Right hindlimb (tissue), 1 donor: ENCODE measurements at places on chromosomes 2 and 18.
A peak's percentile ranks its signal among the peaks of the same experiment; 100 is the strongest.

DNA sequence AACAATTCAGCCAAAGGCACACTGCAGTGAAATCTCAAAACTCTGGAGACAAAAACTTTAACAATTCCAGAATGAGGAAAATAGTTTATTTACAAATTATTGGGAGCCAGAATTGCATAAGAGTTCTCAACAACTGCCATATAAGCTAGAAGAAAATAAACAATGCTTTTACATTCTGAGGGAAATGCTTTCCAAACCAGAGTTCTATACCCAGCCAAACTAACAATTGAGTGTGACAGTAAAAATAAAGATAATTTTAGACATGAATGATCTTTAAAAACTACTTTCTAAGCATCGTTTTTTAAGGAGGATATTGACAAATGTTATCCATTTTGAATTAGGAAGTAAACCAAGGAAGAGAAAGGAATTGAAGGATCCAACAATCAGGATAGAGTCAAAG, 271.4 kb downstream of the DYSF start:
- DNase-seq, result no peak

- no peak for DNase-seq
These were observed 746.1 kb downstream of the LRP1B start for GRCh38 chr2:141384676-141385075.

GRCh38 chr18:73990258-73990657, 157.4 kb downstream of the FBXO15 start:
- no peak for DNase-seq

DNA sequence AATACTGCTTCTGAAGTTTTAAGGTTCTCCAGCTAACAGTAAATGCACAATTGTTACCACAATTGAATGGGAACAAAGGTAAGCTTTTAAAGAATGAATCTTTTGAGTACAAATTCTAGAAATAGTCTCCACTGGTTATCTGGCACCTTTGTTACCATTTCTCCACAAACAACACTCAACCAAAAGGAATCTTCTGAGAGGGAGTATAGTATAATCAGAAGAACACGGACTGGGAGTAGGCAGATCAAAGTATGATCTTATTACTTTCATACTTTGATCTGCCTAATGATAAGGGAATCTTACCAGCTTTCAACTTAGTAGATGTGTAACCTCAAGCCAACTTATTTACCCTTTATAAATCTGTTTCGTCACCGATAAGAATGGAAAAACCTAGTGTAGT, 1.4 kb downstream of the CEP76 start:
- no peak for DNase-seq

DNA sequence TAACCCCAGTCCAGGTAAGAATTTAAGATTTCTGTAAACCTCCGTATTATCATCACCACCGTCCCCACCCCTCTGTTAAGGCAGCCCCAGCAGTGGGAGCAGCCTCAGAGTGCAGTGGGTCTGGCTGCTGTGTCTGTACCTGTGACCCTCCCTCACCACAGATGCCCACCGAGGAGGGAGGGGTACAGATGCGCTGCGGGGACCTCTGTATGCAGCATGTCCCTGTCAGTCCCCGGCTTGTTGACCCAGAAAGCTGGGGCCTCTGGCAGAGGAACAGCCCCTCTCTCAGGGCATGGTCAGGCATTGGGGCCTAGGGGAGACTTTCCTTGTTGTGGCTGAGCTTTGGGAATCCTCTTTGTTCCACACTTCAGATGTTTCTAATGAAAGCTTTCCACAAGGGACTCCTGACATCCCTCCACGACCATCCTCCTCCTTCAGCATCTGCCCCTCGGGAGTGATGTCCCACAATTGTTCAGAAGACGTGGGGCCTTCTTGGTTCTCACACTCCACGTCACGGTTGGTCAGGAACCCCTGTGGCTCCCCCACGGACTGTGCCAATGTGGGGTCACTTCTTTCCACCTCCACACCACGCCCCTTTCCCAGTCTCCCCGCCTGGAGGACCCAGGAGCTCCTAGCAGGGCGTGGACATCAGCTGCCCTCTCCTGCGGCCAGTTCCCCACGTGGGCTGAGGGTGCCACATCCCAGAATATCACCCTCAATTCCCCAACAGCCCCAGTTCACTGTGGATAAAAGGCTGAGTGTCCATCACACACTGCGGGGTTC, 384.2 kb upstream of the MYT1L start:
- no peak for DNase-seq

DNA sequence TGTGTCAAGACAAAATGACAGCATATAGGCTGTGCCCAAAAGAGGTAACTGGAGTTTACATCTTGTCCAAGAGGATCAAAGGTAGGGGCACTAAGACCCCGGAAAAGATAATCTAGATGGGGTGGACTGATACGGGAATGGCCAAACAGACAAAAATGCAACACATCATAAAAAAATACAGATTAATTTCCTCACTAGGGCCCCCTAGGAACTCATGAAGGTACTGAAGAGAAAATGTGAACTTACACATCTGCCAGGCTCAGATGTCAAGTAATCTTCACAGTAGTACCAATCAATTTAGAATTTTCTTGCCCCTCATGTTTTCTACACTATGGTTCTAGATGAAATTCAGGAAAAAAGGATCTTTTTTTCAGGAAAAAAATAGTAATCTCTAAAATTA, 115.6 kb upstream of the REG3A start:
- DNase-seq, result no peak

GRCh38 chr18:35770376-35771014, 189.0 kb downstream of the GALNT1 start:
- DNase-seq, result no peak

GRCh38 chr2:21676041-21676440, 552.3 kb downstream of the TDRD15 start:
- DNase-seq, result no peak

- no peak for DNase-seq
These were observed 36.3 kb downstream of the ACVR1 start for GRCh38 chr2:157839822-157840221.

DNA sequence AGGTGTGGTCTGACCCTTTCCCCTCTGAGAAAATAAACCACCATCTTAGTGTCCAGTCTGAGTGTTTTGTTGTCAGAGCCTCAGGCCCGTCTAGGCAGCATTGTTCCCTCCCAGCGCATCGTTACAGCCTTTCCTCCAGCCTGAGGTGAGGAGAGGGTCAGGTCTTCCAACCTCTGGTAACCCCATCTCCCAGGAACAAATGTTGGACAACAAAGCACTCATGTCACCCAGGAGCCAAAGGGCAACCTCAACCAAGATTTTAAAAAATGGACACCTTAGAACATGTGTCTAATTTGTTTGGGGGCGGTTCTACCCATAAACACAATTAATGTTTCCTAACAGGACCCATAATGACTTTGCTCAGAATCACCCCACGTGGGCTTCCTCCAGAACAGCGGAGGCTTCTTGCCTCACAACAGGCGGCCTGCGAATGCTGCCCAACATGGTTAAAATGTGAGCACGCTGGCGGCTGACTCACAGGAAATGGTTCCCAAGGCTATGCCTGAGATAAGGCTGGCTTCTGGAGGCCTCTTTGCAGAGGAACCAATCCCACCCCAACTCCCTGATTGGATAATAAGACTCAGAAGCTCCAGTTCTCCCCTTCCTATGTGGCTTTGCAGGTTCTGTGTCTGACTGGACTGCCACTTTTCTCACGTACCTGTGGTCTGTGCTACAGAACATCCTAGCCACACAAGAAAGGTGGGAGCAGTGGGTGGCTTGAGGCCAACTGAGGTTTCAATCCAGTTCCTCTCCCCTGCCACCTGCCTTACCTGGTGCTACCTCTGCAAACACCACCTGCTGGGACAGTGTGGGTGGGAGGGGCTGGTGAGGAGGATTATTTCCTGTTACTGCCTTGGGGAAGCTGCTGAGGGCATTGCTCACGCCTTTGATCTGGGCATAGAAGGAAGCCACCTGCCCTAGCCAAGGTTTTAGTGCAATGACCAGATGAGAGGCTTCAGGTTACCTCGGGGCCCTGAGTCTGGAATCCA, 108.8 kb downstream of the B3GNT2 start:
- DNase-seq, result peak; percentile 33

- no peak for DNase-seq
These were observed 4.5 kb upstream of the SPC25 start for GRCh38 chr2:168894720-168895119.

GRCh38 chr2:148545390-148546256, 98.9 kb upstream of the EPC2 start:
- no peak for DNase-seq

DNA sequence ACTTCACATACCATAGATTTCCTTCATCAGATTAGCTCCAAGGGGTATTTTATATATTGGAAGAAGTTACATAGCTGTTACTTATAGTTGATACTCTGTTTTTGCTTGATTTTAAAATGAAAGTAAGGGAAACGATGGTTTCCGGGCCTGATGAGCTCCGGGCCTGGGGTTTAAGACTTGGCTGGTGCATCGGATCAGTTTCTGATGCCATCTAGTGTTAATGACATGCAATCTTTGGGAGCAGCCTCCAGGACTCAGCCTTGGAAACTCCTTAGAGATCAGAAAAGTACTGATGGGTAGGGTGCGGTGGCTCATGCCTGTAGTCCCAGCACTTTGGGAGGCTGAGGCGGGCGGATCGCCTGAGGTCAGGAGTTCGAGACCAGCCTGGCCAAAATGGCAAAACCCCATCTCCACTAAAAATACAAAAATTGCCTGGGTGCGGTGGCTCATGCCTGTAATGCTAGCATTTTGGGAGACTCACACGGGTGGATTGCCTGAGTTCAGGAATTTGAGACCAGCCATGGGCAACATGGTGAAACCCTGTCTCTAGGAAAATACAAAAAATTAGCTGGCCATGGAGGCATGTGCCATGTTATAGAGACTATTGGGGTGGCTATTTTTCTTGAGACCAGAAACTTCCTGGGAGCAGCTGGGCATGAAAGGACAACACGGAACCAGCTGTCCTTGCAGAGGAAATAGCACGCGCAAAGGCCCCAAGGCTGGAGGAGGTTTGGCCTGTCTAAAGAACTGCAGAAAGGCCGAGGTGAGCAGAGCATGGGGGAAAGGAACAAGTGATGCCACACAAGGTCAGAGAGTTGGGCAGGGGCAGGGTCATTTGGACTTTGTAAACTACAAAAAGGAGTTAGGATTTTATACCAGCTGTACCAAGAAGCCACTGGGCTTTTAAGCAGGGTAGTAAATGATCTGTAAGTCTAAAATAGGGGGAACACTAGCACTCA, 46.9 kb upstream of the CNOT11 start:
- DNase-seq, result peak; percentile 65

DNA sequence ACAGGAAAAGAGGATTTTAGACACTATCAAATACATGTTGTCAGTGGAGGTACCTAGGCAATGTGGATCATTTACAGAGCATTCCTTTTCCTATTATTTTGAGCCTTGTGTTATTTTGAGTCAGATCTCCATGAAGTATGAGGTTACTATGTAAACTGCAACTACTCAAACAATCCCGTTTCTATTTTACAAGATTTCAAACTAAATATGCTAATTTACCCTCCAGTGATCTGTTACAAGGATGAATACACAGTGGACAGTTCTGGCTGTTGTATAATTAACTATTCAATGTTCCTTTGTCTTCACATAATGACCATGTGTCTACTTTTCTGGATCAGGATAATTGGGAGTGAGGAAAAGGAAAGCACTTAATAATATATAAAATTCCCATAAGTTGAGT, 4.6 kb downstream of the HOXD1 start:
- no peak for DNase-seq

- DNase-seq, result no peak
These were observed 83.7 kb downstream of the MTA3 start for GRCh38 chr2:42652086-42652485.

GRCh38 chr2:172878260-172878659, 142.6 kb downstream of the RAPGEF4 start:
- DNase-seq, result no peak

- DNase-seq, result no peak
These were observed 32.1 kb downstream of the TRAK2 start for GRCh38 chr2:201419057-201419635.

GRCh38 chr2:131520526-131520925, 7.2 kb upstream of the CCDC74A start:
- no peak for DNase-seq

DNA sequence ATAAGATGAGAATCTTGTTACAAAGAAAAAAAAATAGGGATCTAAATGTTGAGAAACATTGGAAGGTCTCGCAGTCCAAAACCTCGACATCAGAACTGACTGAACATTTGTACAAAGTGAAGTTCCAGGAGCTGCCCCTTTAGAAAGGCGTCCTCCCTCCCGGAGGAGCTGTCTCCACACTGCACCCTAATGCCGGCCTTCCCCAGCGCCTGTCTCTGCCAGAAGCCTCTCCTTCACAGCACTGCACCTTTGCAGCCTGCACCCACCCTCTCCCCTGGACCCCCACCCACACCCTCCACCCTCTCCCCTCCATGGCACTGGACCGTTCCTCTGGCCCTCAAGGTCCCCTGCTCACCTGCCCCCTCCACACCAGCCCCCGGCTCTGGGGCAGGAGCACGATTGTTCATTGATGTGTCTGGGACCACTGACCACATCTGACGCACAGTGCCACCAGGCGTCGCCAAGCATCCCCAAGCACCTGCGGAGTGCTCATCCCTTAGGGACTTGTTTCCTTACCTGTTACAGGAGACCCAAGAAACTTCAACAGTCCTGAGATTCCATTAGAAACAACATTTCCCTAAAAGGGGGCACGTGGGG, 90.3 kb upstream of the SNTG2 start:
- DNase-seq, result no peak

DNA sequence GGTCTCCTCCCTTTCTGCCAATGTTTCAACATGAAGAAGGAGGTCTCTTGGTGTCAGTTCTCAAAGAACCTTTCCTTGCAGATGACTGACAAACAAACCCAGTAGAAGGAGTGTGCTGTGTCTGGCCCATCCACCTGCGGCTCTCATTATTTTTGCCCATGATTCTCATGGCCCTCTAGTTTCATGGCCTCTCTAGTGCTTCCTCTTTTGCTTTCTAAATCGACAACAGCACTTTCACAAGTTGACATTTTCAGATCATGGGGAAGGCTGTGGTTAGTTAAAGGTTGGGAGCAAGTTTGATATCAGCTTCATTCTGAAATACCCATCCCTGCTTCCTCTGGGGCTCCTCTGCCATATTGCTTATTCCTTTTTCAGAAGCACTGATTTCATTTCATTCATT, 805.2 kb downstream of the SLC4A3 start:
- no peak for DNase-seq

- no peak for DNase-seq
These were observed 1229.0 kb upstream of the NRXN1 start for GRCh38 chr2:52260904-52261303.

DNA sequence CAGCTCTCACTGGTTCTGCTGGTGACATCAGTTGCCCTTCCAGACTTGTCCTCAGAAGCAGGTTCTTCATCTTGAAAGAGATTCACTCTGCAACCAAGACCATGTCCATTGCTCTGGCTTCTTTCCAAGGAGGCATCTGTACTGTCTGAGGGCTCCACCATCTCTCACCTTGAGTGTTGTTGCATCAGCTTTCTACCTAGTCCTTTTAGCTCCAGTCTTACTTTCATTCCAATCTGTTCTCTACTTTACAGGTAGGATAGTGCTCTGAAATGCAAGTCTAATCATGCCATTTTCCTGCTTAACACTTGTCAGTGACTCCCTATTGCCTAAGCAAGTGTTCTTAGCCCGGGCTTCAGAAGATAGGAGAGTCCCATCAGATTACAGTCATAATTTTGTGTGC, 117.7 kb downstream of the EN1 start:
- no peak for DNase-seq
